ENCODE measurements at places on chromosomes 6 and 20.

- no peak for DNase-seq
Measured at GRCh38 chr6:121497970-121498375, 62.5 kb downstream of the GJA1 start.

GRCh38 chr6:162379757-162380409 lies 347.7 kb downstream of the PRKN start:
- no peak for DNase-seq

GRCh38 chr20:63738687-63739129 lies 868 bp upstream of the SLC2A4RG start:
- DNase-seq, result no peak

GRCh38 chr6:163718537-163718936 lies 304.0 kb downstream of the QKI start:
- DNase-seq, result no peak

GRCh38 chr6:16136091-16136490 lies 7.2 kb downstream of the MYLIP start:
- no peak for DNase-seq

- DNase-seq, result no peak
Measured at GRCh38 chr6:52749556-52750152, 13.6 kb downstream of the GSTA2 start.
